ENCODE measurements at places on chromosomes 2 and 18.

GRCh38 chr18:60146220-60146960 lies 226.2 kb downstream of the MC4R start:
- DNase-seq: no peak

DNA sequence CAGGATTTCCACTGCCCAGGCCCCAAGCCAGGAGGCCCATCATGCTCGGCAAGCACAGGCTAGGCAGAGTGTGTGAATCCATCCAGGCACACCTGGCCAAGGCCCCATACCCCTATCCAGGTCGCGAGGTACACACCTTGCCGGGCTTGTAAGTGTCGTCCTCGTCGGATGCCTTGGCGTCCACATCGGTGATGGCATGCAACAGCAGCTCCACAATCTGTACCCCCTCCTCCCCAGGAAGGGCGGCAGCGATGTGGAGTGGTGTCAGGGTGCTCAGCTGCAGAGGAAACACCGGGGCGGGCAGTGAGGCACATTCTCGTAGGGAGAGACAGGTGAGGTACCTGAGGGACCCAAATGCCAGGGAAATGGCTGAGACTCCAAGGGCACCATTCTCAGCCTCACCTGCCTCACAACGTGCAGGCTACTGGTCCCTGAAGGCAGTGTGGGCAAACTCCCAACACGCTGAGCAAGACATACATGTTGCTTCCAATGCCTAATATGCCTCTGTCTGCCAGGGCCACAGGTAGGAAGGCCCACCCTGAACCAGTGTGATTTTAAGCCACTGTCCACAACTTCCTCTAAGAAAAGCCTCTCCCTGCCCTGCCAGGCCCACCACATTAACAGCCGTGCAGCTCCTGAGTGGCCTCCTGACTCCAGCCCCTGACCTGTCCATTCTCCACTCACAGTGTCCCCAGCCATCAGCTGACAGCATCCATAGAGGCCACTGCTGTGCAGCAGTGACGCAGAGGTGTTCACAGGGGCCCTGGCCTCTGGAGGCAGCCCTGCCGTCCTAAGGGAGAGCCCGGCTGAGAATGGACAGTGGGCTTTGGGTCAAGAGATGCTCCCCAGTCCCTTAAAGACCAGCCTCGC lies 44.9 kb downstream of the ANKMY1 start:
- no peak for DNase-seq

GRCh38 chr2:28649481-28650265 lies 102.0 kb upstream of the PPP1CB start:
- DNase-seq: peak; percentile 30

GRCh38 chr18:69968039-69968438 lies 20.4 kb upstream of the CD226 start:
- no peak for DNase-seq

DNA sequence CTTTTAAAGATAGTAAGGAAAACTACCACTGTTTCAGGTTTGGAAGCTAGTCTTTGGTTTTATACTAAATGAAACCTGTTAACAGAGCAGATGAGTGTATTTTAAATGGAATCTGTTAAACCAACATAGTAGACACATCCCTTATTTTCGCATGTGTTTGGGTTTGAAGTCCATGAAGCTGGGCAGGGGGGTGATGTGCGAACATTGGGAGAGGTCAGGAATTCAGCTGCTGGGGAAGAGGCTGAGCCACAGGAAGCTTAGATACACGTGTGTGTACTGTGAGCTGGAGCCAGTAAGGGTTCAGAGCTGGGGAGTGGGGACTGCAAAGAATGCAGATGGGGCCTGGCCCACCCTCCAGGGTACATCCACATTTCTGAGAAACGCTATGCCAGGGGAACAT lies 176.9 kb downstream of the VAPA start:
- DNase-seq: no peak

GRCh38 chr2:71361631-71362030 lies 30.0 kb downstream of the ZNF638 start:
- no peak for DNase-seq

Data from Caki2 (cell line).